Lower leg skin (tissue), 4 donors: ENCODE measurements at places on chromosomes 12 and 14. TPM values are rescaled to one million over a fixed set of nuclear protein-coding genes. Genes with fewer than 3 reads are reported as not detected.

Gene KIF5A
- total RNA-seq = 0.29 TPM

Gene NRL
- total RNA-seq = 2.2 TPM

Gene GDF3
- not detected for total RNA-seq

Gene LTB4R2
- 150 TPM for total RNA-seq

Gene IFNG-AS1
- total RNA-seq = 0.37 TPM

Gene AMN
- 22.1 TPM for total RNA-seq

Gene TAS2R42
- total RNA-seq = not detected

GRCh38 chr14:58243790-58244555 lies 670 bp upstream of the PSMA3 start:
- DNase-seq = peak; percentile 37

DNA sequence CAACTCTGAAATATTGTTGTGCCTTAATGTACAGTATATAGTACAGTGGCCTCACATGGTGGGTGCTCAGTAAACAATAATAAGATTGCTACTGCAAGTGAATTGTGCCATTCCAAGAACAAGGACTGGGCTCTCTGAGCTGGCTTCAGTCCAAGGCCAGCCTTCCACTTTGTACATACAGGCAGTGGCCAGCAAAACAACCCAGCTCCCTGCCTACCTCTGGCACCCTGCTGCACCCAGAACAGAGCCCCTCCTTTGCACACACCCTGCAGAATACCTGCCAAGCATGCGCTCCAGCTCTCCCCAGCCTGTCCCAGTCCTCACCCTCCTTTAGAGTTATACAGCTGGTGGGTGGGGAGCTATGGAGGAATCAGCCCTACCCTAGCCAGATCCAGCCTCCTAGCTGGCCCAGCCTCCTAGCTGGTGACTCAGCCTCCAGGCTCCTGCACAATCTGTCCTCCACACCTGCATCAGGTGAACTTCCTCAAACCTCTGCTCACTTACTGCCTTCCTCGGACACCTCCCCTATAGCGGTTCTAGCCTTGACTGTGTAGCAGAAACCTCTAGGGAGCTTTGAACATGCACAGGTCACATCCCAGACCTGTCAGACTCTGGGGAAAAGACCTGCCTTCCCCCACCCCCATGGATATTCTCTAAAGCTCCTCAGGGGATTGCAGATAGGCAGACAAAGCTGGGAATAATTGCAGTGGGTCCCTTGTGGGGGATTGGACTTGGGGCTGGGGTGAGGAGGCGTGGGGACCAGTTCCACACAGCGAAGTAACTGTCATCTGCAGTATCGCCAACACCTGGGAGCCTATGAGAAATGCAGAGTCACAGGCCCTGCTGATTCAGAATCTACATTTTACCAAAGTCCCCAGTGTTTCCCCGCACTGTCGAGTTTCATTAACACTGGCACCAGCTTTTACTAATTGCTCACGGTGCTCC lies 17.9 kb downstream of the ZDHHC22 start:
- DNase-seq = peak; percentile 74

DNA sequence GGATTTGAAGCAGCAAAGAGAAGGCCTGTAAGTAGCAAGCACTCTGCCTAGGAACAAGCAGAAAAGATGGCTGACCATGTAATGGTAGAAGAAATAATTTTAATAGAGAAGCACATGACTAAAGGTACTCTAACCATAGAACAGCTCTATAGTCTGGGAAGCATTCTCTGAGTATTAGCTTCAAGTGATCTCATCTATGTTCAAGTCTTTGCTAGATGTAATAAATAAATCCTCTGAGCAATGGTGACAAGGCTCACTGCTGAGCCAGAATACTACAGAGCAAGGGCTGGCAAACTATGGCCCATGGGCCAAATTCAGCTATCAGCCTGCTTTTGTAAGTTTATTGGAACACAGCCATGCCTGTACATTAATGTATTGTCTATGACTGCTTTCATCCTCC lies 84.8 kb downstream of the PEBP1 start:
- DNase-seq = no peak

GRCh38 chr12:13248964-13249363 lies 52.4 kb downstream of the EMP1 start:
- DNase-seq = no peak

DNA sequence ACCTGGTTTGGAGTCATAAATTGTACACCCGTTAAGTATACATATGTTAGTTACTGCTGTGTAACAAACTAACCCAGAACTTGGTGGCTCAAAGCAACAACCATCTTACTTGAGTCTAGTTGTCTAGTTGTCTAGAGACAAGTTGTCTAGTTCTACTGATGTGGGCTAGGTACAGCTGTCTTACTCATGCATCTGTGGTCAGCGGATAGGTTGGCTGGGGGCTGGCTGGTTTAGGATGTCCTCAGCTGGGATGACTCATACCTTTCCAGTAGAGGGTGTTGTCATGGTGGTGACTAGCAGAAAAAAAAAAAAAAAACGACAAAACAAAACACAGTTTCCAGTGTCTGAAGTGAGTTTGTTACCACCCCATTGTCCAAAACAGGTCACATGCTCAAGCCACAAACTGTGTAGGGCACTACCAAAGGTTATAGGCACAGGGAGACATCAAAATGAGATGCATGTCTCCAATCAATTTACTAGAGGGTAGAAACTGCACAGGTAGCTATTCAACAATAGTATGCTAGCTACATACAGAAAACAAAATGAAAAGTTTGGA lies 680.3 kb downstream of the MED13L start:
- no peak for DNase-seq

DNA sequence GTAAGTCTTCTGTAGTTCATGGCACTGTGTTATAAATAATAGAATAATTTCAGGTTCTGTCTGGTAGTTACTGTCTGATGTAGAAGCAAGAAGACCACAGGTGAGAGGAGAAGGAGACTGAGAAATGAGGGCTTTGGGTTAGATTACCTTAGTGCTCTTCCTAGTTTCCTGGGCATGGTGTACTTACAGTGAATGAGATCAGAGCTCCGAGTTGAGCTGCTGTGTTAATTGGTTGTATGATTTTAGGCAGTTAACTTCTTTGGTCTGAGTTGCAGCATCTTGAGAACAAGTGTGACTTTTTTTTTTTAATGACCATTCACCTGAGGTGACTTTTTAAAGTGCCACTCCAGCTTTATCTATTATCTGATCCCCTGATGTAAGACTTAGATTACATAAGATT lies 41.5 kb downstream of the WDR20 start:
- DNase-seq = no peak

GRCh38 chr12:124684971-124685688 lies 117.7 kb upstream of the NCOR2 start:
- DNase-seq = no peak

GRCh38 chr12:118590406-118591150 lies 214.2 kb downstream of the SUDS3 start:
- no peak for DNase-seq

GRCh38 chr14:67453575-67454300 lies 34.8 kb downstream of the TMEM229B start:
- DNase-seq = no peak

- no peak for DNase-seq
Observed at GRCh38 chr12:106251631-106252455, 4.0 kb upstream of the CKAP4 start.

- no peak for DNase-seq
Observed at GRCh38 chr12:30631740-30632139, 63.9 kb downstream of the IPO8 start.

DNA sequence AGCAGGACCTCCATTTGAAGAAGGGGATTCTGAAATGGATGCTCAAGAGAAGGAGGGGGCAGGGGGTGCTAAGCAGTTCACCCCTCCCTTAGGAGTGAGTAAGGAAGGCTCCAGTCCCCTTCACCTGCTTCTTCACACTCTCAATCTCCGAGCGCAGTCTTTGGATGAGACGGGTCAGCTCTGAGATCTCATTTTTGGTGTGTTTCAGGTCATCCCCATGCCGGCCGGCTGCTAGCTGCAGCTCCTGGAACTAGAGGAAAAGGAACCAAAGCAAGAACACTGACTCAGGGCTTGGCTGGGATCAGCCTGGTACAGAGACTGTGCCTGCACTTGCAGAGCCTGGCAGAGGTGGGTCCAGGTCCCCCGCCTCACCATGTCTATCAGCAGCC lies 7.3 kb downstream of the KRT73 start:
- no peak for DNase-seq
